ENCODE measurements at places on chromosomes 5 and 9.

DNA sequence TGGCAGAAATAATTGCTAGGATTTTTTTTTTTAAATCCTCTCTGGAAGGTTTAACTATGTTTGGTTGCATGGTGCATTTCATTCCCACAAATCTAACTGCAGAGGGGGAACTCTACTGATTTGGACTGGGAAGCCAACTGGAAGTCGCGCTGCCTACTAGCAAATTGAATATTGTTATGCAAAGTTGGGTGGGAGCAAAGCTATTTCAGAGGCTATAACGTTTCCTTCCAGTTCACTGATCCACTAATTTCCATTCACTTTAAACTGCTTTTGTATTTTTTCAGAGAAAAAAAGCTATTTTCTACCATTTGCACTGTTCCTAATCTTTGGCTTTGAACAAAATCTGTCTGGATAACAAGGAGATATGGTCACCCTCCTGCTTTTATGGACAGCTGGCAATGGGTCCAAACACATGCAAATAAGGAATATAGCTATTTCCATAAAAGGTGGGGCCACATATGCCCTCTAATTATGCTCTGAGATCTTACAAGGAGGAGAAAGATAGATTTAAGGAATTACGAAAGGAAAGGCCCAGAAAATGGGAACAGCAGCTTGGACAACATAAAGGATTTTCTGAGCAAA is 40.1 kb downstream of the MACIR start:
- DNase-seq: no peak

DNA sequence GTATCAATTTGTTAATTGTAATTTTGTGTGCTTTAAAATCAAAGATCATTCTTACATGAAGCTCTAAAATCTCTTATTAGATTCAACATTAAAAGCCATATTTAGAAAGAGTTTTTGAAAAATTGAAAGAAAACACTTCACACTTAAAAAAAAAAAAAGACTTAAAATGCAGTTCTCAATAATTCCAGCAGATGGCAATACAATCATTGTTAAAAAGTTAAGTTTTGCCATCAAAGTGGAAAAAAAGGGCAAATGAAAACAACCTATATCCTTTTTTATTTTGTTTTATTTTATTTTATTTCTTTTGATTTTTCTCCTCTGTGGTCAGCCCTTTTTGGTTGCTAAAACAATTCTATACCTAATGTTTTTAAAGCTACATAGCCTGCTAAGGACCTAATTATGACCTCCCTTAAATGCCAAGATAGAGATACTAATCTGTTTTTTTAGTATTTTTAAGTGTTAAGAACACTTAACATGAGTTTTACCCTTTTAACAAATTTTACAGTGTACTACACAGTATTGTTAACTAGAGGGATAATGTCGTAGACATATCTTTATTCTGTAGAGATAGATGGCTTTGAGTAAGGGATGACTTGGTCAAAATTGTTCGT is 154.2 kb upstream of the DAB2 start:
- no peak for DNase-seq

DNA sequence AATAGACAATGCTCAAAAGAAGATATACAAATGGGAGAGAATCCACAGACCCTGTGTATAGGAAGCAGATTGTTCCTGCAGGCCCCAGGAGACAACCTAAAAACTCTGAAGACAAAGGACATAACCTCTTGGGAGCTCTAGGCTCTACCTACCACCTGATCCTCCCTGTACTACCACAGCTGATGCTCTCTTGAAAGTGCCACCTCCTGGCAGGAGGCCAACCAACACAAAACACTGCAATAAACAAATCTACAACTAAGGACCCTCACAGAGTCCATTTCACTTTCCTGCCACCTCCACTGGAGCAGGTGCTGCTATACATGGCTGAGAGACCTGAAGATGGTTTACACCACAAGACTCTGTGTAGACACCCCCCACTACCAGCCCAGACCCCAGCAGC is 49.0 kb downstream of the STARD4 start:
- no peak for DNase-seq

DNA sequence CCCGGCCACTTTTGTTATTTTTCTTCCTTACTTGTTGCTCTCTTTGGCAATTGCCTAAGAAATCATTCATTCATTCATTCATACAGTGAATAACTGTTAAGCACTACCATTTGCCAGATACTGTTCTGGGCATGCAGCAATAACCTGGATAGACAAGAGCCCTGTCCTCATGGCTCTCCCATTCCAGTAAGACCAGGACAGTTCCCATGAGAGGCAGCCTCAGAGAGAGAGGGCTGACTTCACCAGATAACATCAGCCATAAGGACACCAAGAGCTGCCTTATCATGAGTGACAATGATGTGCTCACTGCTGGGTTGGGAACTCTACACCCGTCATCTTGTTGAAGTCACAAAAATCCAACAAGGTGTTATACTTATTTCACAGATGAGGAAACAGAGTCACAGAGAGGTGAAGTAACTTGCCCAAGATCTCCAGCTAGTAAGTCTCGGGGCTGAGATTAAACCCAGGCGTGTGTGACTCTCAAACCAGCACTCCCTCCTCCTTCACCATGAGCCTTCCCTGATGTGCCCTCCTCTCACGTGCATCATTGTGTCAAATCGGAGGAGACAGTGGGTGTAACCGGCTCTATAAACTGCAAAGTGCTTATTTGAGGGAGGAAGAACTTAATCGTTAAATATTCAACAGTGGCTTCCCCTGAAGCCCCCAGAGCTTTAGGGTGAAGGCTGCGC is 61.1 kb upstream of the TBC1D2 start:
- DNase-seq: no peak

GRCh38 chr5:180352116-180353047 is 754 bp downstream of the GFPT2 start:
- DNase-seq: no peak

- DNase-seq: no peak
Observed at GRCh38 chr9:88809355-88810161, 181.7 kb upstream of the S1PR3 start.

- DNase-seq: no peak
Observed at GRCh38 chr9:87718852-87719612, 6.9 kb upstream of the CTSL start.

- no peak for DNase-seq
Observed at GRCh38 chr9:13979941-13980318, 334.0 kb downstream of the NFIB start.

- DNase-seq: no peak
Observed at GRCh38 chr5:113264046-113264445, 170.7 kb downstream of the TSSK1B start.

- peak; percentile 42 for DNase-seq
Observed at GRCh38 chr9:121550569-121551512, 51.2 kb upstream of the GGTA1 start.

GRCh38 chr5:10671041-10672008 is 89.7 kb downstream of the DAP start:
- no peak for DNase-seq
